HAP-1 (cell line): ENCODE measurements at places on chromosomes 2 and 18.
A peak's percentile ranks its signal among the peaks of the same experiment; 100 is the strongest.

DNA sequence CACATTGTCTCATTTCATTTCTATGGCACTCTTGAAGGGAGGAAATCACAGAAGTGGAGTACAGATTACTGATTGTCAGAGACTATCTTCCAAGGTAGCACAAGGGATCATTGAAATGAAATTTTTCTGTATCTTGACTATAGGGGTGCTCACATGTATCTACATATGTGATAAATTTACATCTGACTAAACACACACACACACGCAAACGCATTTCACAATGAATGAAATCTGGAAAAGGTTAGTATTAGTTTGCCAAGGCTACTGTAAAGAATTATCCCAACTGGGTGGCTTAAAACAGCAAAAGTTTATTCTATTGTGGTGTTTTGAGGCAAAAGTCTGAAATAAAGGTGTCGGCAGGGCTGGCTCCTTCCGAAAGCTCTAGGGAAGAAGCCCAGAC is 144.6 kb downstream of the SH3BP4 start:
- no peak for DNase-seq

GRCh38 chr2:178450774-178451525 is at the start of the genes PJVK and PRKRA:
PJVK (plus strand) TSS chr2:178451378; CDS start chr2:178453410, 2,032 bp downstream.
PRKRA (minus strand) TSS chr2:178451175; CDS start chr2:178451030, 145 bp downstream.
- peak; percentile 96 for DNase-seq

DNA sequence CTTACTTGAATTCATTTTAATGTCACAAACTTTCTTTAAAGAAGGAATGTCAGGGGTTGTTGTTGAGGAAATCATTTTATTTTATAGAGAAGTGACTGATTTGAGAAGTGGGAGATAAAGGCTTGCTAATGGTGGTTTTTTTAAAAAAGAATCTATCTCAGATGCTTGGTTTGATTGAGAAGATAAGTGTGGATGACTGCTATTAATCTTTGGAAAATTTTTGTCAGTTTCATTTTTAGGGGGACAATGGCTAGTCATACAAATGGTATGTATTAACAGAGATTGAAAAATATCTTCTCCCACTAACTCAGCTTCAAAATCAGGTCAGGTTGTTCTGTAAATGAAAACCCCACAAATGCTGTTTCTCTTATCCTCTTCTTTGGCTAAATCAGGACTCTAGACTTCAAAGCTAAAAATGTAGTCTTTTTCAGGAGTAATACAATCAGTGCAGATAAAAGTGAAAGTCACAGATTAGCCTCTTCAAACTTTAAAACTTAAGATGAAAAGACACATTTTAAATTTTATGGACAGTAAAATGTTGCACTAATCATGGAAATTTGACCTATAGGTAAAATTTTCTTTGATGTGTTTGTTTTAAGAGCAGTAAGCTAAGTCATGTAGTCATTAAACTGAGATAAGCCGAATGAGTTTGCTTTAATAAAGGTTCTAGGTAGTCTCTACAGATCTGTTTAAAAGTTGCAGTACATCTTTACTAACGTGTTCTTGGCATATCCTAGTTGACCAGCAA is 674.2 kb upstream of the VRK2 start:
- no peak for DNase-seq

DNA sequence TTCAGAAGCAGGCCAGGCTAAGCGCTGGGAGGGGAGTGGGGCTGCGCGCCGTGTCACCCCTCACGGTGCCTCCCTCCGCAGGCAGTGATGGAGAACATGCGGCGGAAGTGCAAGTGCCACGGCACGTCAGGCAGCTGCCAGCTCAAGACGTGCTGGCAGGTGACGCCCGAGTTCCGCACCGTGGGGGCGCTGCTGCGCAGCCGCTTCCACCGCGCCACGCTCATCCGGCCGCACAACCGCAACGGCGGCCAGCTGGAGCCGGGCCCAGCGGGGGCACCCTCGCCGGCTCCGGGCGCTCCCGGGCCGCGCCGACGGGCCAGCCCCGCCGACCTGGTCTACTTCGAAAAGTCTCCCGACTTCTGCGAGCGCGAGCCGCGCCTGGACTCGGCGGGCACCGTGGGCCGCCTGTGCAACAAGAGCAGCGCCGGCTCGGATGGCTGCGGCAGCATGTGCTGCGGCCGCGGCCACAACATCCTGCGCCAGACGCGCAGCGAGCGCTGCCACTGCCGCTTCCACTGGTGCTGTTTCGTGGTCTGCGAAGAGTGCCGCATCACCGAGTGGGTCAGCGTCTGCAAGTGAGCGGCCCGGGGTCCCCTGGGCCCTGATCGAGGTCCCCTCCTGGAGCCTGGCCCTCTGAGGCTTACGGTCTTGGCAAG is 12.2 kb downstream of the WNT10A start:
- DNase-seq = peak; percentile 80
